ENCODE measurements at places on chromosomes 3 and 15. TPM values are rescaled to one million over a fixed set of nuclear protein-coding genes. Genes with fewer than 3 reads are reported as not detected.

- DNase-seq, result no peak
Measured at GRCh38 chr15:98954411-98954810, 53.2 kb downstream of the PGPEP1L start.

- no peak for DNase-seq
Measured at GRCh38 chr15:31275331-31276262, 51.0 kb upstream of the KLF13 start.

- DNase-seq, result no peak
Measured at GRCh38 chr15:33296856-33297255, 13.9 kb upstream of the RYR3 start.

DNA sequence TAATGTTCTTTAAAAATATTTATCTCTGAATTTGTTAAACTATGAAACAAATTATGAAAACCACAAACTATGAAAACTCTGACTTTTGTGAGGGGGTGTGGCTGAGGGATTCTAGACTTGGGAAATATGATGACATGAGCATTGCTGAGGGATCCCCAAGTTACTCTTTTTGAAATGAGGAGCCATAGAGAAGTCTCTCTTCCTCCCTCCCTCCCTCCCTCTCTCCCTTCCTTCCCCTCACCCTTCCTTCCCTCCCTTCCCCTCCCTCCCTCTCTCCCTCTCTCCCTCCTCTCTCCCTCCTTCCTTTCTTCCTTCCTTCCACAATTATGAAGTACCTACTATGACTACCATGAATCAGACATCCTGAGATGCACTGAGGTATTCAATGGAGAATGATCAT lies 673.1 kb downstream of the ROBO1 start:
- DNase-seq, result no peak

GRCh38 chr3:99969136-99969535 lies 145.2 kb downstream of the FILIP1L start:
- DNase-seq, result no peak

GRCh38 chr3:148778926-148779325 lies 48.7 kb upstream of the CPB1 start:
- DNase-seq, result no peak

DNA sequence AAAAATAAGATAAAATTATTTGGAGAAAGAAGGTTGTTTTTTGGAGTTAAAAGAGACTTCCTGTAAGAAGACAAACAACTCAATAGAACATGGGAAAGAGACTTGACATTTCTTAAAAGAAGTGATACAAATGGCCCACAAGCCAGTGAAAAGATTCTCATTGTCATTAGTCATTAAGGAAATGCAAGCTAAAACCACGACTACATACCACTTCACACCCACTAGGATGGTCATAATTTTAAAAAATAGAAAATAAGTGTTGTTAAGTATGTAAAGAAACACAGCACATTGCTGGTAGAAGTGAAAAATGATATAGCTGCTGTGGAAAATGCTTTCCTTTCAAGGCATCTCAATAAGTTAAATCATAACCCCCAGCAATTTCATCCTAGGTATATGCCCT lies 44.4 kb upstream of the GK5 start:
- no peak for DNase-seq

- DNase-seq, result peak; percentile 2
Measured at GRCh38 chr15:88802991-88803240, 320 bp upstream of the ACAN start.

DNA sequence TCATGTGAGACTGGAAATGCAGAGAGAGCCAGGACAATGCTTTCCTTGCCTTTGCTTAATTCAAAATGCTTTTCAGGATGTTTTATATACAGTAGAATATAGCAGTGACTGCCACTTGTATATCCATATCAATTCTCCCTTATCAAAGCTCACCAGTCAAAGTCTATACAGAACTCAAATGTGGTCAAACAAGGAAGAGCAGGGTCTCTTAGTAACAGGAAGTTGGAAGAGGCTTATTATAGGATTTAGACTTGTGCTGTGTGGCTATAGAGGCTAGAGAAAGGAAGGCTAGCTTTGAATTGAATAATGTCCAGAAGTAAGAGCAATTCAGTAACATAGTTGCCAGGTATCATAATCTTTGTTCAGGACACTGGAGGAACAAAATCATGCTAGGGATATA lies 4.4 kb upstream of the SI start:
- DNase-seq, result no peak

GRCh38 chr3:187484547-187485295 lies 116.5 kb downstream of the RTP4 start:
- no peak for DNase-seq

LXN gene
- total RNA-seq, result 8.2 TPM

ADAMTS9 gene
- total RNA-seq, result 15.1 TPM

RETNLB gene
- not detected for total RNA-seq

GOLGA8G gene
- total RNA-seq, result not detected

All from neural crest cell (in vitro differentiated cells).